ENCODE measurements at places on chromosomes 5 and 9. TPM values are rescaled to one million over a fixed set of nuclear protein-coding genes. Genes with fewer than 3 reads are reported as not detected.

- no peak for DNase-seq
These were observed 66.1 kb upstream of the ADRA1B start for GRCh38 chr5:159850160-159850559.

GRCh38 chr9:72753266-72753893, 199.5 kb downstream of the ALDH1A1 start:
- DNase-seq, result no peak

The MARCOL gene
- not detected for total RNA-seq

DNA sequence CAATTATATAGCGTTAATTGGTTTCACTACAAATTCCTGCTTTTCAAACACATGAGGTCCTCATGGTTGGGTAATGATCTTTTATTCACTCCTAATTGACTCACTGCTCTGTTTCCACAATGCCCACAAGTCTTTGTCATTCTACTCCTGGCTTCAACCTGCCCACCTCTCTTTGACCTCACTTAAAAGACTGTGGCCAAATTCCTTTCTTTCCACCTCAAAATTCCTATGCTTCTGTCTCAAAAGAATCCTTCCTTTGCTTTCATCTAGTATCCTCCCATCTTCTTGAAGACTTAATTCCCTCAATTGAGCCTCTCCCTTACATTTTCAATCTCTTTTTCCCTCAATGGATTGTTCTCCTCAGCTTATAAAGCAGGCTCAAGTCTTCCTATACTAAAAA, 4.9 kb downstream of the APBA1 start:
- DNase-seq, result no peak

DNA sequence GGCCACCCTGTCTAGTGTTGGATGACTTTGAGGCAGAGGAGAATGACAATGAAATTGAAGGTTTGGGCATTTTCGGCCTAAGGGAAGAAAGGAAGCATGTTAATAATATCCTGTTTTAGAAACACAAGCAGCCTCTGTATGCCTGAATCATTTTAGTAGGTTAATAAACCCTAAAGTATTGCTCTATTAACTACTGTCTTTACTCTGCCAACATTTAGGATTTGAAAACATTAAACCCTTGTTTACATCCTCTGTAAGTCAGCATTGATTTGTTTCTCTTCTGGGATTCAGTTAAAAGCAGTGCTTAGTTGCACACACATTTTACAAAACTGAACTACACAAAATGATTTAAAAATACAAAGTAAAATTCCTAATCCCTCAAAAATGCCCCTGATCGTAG, 358.9 kb downstream of the ARRDC3 start:
- DNase-seq, result no peak

GRCh38 chr5:164672205-164672604, 1166.8 kb downstream of the MAT2B start:
- DNase-seq, result no peak

The MYOZ3 gene
- total RNA-seq, result 3.3 TPM

- DNase-seq, result no peak
These were observed 70.6 kb upstream of the PTPN3 start for GRCh38 chr9:109568568-109569210.

- no peak for DNase-seq
These were observed 40.2 kb upstream of the GARNL3 start for GRCh38 chr9:127224178-127224882.

The ARSI gene
- total RNA-seq, result 2.4 TPM

Measured in chondrocyte (in vitro differentiated cells).